ENCODE measurements at places on chromosomes 1 and 21.

DNA sequence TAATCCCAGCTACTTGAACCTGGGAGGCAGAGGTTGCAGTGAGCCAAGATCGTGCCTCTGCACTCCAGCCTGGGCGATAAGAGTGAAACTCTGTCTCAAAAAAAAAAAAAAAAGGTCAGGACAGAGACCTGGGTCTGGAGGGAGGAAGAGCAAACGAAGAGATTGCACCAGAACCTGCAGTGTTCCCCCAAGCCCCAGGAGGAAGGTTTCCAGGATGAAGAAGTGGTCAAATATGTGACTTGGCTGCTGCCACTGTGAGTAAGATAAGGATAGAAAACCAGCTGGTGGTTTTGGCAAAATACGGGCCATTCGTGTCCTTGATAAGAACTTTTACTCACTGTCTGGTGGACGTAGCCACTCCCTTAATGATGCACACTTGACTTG is 42.2 kb downstream of the CLDN14 start:
- DNase-seq: peak; percentile 45

- no peak for DNase-seq
Observed at GRCh38 chr1:197036861-197037260, 30.2 kb downstream of the F13B start.

- peak; percentile 61 for DNase-seq
Observed at GRCh38 chr1:212595787-212596714, 12.5 kb upstream of the ATF3 start.

GRCh38 chr1:199593475-199593874 is 434.0 kb upstream of the NR5A2 start:
- no peak for DNase-seq

DNA sequence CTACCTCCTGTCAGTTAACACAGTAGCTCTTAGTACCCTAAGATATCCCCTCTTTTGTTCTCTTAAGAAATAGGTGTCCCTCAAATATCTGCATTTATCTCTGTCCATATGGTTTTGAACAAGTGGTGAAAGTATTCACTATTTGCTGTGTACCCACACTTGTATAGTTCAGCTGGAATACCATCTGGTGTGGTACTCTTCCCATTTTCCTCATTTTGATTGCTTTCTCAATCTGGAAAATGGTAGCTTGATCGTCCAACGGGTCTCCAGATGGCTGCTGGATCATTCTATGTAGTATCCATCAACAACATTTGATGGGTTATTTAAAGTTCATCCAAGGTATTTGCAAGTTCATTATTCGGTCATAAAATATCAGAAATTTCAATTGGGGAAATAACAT is 100.3 kb upstream of the DPYD start:
- DNase-seq: no peak

GRCh38 chr1:12654657-12655056 is 10.8 kb downstream of the AADACL4 start:
- no peak for DNase-seq

- no peak for DNase-seq
Observed at GRCh38 chr1:156623946-156624813, 5.0 kb downstream of the HAPLN2 start.

DNA sequence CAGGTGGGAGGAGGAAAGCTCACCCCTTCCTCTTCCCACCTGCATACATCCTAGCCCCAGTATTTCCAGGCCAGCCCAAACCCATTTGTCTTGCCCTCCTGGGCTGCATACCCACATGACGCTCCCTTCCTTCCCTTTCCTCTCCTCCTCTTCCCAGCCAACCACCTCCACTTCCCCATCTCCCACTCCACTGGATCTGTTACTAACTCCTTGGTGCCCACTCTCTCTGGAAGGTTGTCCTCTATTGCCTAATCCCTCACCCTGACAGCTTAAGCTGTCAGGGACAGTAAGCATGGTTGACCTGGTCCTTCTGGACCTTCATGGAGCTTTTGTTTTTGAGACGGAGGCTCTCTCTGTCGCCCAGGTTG is 23.0 kb upstream of the SYNC start:
- no peak for DNase-seq

GRCh38 chr1:225780630-225781029 is 3.0 kb downstream of the SRP9 start:
- no peak for DNase-seq

DNA sequence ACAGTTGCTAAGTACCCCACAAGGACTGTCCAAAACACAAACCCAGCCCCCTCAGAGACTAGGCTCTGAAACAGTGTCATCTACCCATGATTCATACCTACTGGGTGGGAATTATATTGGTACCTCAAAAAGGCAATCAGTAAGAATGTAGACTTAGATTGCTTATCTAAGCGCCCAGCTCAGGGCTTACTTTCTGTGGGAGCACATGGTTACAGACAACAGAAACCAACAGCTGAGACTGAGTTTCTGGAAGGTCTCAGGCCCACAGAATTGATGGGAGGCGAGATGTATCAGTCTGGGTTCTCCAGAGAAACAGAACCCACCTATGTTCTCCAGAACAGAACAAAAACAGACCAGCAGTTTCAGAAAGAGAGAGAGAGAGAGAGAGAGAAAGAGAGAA is 147.3 kb upstream of the KAZN start:
- no peak for DNase-seq

DNA sequence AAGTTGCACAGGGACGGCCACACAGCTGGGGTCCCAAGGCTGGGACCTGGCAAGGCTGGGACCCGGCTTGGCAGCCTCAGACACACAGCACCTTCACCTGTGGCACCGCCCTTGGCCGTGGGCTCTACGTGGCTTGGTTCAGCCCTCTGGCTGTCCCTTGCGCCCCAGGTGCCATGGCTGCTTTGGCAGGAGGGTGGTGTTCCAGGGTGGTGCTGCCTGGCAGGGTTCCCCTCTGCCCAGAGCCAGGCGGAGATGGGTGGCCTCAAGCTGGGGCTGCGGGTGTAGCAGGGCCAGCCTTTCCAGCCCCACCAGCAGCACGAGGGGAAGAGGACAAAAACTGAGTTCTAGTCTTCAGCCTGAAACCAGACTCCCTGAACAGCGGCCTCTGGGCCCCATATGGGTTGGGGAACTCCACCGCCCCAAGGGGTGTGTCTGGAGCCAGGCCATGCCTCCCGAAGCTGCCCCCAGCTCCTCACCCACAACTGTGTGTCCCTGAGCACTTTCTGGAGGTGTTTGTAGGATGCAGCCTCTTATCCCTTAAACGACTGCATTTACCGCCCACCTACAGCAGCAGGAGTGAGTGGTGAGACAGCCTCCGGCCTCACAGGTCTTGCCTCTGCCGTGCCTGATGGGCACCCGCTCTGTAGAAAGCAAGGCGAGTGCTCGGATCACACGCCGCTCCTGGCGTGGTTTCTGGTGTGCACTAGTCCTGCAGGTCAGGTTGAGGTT is 92.3 kb downstream of the PDE9A start:
- no peak for DNase-seq

GRCh38 chr1:88509379-88509778 is 174.7 kb upstream of the PKN2 start:
- DNase-seq: no peak

- no peak for DNase-seq
Observed at GRCh38 chr1:6519491-6519934, 28.0 kb upstream of the PLEKHG5 start.

DNA sequence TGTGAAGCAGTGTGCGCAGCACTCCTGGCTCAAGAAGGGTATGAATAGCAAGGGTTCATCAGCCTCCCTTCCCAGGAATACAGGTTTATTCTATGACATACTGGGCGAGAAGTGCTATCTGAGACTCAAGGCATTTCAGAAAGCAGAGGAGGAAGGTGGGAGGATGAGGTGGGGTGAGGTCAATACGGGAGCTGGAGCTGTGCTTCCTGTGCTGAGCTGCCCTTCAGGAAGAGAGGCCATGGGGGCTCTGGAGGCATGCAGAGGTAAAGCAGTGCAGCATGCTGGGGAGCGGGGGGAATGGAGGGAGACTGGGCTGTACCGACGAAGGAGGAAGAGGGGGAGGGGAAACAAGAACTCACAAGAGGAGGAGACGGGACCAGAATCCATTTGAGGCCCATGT is 717.6 kb downstream of the PTPRU start:
- DNase-seq: no peak

- no peak for DNase-seq
Observed at GRCh38 chr1:221174330-221174993, 295.2 kb downstream of the HLX start.

GRCh38 chr1:40315795-40316594 is 1.1 kb downstream of the COL9A2 start:
- DNase-seq: no peak

GRCh38 chr1:47745715-47746609 is 251.2 kb downstream of the TRABD2B start:
- no peak for DNase-seq

DNA sequence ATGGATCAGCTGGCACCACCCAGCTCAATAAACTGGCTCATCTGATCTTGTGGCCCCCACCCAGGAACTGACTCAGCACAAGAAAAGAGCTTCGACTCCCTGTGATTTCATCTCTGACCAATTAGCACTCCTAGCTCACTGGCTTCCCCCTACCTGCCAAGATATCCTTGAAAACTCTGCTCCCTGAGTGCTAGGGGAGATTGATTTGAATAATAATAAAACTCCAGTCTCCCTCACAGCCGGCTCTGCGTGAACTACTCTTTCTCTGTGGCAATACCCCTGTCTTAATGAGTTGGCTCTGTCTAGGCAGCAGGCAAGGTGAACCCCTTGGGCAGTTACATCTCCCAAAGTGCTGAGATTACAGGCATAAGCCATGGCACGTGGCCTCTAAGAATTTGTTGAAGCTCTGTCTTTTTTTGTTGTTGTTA is 11.8 kb upstream of the RHBDL2 start:
- DNase-seq: no peak

DNA sequence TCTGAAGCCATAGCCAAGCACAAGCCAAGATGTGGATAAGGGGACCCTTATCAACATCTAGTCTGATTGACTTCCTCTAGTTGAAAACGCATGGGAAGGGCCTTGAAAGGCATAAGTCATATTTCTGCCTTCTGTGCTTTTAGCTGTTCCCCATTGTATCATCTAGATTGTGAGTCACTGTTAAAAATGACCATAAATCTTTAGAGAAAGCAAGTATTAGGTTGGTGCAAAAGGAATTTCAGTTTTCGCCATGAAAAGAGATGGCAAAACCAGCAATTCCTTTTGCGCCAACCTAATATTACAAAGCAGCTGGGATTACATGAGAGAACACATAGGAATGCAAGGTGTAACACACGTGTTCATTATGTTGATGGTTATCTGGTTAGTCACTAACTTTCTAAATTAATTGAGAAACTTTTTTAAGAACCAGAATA is 63.6 kb downstream of the CLIC6 start:
- DNase-seq: peak; percentile 36

Measured in PC-9 (cell line).